ENCODE measurements at places on chromosomes 7 and 10.

GRCh38 chr10:7855205-7855604 is 36.9 kb downstream of the TAF3 start:
- DNase-seq: no peak

DNA sequence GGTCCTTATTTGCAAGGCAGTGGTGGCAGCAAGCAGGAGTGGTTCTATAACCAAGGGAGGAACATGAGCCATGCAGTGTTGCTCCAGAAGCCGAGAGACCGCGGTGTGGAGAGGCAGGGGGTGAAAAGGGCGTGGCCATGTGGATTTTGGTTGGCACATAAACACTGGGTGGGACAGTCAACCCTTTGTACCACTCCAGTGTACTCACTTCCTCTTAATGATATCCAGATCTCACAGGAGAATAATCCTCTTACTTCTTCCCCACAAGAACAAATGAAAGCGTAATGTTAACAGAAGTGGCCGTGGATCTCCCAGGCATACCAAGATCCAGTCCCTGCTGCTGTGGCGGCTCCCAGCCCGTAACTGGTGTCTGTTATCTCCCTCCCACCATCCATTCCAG is 42.4 kb downstream of the XRCC2 start:
- no peak for DNase-seq

- DNase-seq: no peak
These were observed 131.8 kb downstream of the BMPER start for GRCh38 chr7:34036972-34037792.

DNA sequence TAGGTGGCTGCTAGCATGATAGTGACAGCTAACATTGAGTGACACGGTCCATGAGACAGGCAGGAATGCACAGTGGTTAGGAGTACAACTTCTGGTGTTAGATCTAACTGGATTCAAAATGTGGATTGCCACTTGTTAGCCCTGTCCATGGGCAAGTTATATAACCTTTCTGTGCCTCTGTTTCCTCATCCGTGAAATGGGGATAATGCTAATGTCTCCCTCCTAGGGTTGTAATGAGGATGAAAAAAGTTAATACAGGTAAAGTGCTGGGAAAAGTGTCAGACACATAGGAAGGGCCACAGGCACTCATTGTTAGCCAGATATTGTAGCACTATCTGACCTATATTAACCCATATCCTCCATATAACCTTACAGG is 41.8 kb downstream of the TACR2 start:
- DNase-seq: no peak

DNA sequence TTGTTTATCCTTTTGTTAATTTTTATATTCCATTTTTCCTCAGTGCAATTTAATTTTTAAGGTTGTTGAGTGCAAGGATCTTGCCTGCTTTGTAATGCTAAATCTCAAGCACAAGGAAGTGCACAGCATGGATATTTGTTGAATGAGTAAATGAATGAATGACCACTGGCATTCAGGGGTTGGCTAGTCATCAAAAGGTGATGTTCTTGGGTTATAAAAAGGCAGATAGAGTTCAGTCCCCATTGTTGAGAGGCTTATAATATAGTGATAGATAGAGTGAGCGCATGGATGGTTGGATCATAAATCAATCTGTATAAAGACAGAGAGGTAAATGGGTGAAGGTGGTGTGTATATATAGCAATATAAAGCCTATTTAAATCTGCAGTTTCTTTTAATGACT is 193.2 kb upstream of the KLF6 start:
- DNase-seq: no peak

GRCh38 chr7:25863729-25864110 is 288.3 kb upstream of the NFE2L3 start:
- DNase-seq: no peak
